ENCODE measurements at places on chromosomes 7 and 10.

DNA sequence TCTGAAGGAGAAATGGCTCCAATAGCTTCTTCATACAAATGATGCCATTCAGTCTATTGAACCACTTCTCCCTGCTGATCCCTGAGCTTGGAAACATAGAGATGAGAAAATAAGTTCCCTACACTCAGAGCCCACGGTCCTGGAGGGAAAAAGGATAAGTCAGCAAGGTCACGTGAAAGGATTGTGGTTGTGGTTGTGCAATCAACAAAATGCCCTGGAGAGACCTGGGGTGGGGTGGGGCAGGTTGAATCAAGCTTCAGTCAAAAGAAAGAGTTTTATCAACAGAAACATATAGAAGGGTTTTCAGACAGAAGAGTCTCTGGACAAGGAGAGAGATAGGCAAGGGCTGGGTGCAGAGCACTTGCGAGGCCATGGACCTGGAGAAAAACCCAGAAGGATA is 30.1 kb downstream of the C10orf90 start:
- DNase-seq = no peak

DNA sequence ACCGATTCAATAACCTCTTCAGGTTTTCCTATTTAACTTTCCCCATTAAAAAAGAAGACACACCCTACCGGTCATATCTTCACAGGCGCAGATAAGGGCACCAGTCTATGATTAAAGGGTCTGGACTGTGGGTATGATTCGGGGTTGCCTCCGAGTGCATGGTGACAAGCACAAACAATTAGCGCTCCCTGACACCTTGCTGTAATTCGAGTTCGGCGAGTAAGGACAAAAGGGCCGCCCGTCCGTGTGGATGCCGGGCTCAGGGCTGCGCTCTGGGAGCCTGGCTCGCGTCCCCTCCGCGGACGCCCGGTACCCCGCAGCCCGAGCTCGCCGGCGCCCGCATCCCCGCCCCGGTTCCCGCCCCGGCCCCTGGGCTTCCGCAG is 111.9 kb upstream of the RHEB start:
- peak; percentile 41 for DNase-seq

DNA sequence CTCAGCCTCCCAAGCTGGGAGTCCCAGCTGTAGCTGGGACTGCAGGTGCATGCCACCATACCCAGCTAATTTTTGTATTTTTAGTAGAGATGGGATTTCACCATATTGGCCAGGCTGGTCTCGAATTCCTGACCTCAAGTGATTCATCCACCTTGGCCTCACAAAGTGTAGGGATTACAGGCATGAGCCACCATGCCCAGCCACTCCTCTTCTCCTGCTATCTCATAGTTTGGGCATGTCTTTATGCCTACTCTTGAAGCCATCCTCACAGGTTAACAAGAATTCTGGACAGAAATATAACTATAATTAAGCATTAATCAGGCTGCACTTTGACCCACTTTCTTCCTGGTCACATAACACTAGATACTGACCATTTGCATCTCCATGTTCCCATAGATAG is 28.6 kb upstream of the C10orf67 start:
- DNase-seq = no peak

- DNase-seq = no peak
Observed at GRCh38 chr7:66330961-66331360, 125.8 kb downstream of the TPST1 start.

DNA sequence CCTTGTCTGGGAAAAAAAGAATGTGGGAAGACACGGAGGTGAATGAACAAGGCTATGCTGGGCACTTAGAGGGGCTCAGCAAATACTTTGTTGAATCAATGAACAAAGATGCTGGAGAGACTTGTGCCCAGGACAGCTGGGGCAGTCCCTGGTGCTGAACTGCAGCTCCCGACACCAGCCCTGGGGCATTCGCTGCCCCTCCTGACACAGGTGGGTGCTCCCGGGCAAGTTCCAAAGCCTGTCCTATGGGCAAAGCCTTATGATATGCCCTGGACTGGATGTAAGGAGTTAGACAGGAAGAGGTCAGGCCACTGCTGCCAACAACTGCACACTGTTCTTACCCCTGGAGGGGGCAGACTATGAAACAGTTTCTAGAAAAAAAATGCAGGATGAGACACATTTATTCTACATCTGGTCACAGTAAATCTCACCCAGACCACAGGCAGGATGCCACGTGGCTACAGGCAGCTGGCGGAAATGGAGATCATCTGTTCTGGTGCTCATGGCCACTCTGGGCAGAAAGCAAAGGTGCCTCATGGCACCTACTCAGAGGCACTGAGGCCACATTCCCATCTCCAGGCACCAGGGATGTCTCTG is 21.9 kb upstream of the FRAT2 start:
- no peak for DNase-seq
